ENCODE measurements at places on chromosomes 11 and 22.

- no peak for DNase-seq
Measured at GRCh38 chr11:6253197-6253596, 6.4 kb upstream of the CCKBR start.

DNA sequence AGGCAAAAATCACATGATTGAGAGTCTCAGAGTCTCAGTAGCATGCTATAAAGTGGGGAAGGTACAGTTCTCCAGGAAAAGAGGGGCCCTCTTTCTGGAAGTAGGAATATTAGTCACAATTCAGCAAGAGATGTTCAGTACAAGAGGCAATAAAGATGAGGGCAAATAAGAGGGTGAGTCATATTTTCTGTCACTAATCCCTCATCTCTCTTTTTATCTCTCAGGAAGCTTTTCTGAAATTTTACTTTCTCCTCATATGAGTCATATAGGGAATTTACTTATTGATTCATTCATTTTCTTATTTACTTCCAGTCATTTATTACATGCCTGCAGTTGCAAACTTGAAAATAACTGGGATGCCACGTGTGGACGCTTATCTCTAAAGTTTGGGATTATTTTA, 3.4 kb upstream of the NXPE1 start:
- DNase-seq: no peak

DNA sequence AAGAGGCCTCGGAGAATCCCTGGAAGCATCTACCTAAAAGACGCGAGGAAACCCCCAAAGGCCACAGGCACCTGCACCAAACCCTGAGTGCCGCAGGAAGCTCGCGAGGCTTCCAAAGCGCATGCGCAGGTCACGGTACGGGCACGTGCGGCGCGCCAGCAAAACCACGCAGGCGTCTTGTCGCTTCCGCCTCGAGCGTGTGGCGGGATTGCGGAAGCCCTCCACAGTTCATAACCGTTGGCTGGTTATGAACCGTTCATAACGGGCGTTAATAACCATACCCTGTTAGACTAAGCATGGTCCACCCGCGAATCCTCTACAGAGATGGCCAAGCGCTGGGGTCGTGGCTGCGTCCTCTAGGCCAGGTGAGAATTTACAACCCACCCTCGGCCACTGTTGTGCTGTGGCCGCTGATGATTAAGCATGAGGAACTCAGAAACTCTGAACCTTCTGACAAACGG, 46.4 kb downstream of the MORC2 start:
- no peak for DNase-seq

DNA sequence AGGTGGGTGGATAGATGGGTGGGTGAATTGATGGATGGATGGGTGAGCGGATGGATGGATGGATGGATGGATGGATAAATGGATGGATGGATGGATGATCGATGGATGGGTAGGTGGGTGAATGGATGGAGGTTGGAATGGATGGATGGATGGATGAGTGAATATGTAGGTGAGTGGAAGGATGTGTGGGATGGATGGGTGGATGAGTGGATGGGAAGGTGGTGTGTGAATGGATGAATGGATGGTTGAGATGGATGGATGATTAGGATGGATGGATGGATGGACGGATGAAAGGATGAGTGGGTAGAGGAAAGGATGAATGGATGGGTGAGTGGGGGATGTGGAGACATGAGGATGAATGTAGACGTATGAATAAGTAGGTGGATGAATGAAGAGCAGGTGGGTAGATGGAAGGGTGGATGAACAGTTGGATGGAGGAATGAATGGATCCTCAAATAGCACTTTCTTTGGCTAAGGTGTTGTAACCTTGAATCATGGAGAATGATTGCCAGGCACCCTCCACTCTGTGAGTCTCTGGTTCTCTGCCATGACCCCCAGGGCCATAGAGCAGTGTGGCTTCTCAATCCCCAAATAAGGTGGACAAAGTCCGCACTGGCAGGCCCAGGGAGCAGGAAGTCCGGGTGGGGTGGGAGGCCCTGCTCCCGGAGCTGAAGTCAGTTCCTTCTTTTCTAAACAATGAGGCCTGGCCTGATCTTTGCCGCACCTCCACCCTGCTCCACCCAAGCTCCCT, 36.9 kb downstream of the IGF2 start:
- DNase-seq: no peak

DNA sequence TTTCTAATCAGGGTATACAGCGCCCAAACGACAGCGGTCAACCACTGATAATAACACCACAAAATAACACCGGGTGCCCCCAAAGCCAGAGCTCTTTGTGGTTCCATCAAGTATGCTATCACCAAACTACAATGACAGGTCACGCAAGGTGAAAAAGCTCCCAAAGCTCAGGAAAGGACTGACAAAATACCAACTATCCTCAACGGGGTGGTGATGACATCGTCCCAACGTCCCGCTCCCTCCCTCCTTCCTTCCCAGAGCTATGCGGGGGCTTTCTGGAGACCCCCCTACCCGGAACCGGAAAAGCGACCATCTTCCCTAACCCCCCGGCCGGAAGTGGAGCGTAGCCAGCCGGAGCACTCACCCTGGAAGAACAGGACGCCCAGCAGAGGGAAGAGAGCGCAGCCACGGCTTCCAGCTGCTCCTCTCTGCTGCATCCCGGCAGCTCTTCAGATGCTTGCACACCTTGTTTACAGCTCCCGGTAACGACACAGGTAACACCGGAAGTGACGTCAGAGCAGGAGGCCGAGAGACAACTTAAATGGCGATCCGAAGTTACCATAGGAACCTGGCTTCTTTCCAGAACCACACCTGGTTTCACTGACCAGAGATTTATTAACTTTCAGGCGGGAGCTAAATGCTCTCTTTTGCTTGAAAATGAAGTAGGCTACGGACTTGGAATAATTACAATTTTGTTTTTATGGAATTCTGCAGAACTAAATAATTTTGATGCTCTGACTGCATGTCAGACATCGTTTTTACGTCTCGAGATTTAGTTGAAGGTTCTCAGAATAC, at the start of gene MPZL3:
Gene MPZL3, minus strand, starts transcription at position 508 of the 795 bp plus-strand sequence. Its CDS starts 71 bp downstream, at position 437.
- no peak for DNase-seq

- no peak for DNase-seq
Measured at GRCh38 chr11:120738516-120739046, 227.0 kb downstream of the GRIK4 start.

- no peak for DNase-seq
Measured at GRCh38 chr22:40036591-40037225, 42.0 kb downstream of the FAM83F start.

GRCh38 chr11:95057959-95058358, 8.7 kb downstream of the KDM4F start:
- no peak for DNase-seq

DNA sequence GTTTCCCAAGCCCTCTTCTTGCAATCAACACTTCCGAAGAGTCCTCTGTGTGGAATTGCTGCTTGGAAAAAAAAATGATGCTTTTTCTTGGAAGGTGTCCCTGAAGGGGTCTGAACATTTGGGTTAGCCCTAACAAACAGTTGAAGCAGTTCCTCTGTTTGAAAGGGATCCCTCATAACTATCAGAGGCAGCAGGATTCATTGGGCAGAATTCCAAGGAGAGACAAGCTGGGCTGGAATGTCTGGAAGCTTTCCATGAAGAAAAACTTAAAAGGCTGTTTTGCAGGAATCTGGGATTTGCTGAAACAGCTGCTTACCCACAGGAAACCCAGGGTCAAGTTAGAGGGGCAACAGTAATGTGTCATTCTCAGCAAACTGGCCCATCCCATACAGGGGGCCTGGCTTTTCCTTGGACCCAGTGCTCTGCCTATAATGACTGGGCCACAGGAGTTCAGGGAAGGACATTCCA, 3.1 kb downstream of the CSNK2A3 start:
- DNase-seq: peak; percentile 45

DNA sequence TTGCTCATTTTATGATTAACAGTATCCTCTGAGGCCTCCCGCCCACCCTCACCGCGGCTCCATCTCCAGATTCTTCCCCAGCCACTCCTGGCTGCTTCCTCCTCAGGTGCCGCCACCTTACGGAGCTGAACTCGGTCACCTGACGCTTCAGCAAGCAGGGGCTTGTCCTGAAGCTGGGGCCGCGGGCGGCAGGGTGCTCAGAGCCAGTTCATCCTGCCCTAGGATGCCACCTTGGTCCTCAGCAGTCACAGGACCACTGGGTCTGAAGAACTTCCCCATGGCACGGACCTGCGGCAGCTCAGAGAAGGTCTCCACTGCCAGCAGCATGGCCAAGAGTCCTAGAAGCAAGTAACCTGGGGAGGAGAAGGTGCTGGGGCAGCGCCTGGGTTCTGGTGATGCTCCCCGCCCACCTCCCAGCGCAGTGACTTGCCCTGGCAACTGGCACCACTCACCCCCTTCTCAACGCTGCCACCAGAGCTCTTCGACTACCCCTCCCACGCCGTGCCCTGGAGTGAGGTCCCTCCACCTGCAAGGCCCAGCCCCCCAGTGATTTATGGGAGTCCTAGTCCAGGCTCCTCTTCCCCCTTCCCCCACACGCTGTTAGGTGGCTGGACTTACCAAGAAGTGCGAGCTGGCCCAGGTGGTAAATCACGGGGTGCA, 2.6 kb downstream of the KCNK7 start:
- DNase-seq: no peak

DNA sequence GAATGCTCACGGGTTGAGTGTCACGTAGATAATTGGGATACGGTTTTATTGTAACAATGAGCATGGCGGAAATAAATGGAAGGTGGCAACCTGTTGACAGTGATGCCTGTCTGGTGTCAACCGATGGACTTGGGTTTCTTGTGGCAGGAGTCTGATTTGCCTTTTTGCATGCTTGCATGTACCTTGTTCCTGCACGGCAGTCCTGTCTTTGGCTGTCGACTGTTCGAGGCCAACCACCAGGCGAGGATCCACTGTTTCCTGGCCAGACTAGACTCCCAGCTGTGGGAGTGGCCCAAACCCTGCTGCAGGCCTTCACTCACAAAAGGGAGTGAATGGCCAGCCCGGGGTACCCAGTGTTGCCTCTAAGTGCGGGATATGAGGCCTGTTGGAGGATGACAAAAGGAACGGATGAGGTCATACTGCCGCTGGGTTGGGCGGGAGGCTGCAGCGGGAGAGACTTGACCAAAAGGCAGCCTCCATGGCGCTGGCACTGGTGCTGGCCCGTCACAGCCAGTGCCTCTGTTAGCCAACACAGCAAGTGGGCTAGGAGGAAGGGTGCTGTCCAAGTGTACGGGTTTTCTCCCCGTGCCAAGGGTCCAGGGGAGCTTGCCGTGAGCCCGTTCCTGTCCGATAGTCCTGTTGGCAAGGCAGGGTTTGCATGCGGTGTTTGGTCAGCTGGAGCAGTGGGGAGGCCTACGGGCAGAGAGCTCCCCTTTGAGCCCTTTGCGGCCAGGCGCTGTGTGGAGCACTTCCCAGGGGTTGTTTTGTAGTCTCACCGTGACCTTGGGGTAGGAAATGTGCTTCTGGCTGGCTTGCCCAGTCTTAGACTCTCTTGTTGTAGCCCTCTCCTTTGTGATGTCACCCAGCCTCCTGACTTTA, 974 bp downstream of the DGCR8 start:
- no peak for DNase-seq

- no peak for DNase-seq
Measured at GRCh38 chr11:134202661-134203060, 21.1 kb downstream of the NCAPD3 start.

GRCh38 chr11:8100605-8101004, 19.6 kb downstream of the TUB start:
- DNase-seq: no peak

DNA sequence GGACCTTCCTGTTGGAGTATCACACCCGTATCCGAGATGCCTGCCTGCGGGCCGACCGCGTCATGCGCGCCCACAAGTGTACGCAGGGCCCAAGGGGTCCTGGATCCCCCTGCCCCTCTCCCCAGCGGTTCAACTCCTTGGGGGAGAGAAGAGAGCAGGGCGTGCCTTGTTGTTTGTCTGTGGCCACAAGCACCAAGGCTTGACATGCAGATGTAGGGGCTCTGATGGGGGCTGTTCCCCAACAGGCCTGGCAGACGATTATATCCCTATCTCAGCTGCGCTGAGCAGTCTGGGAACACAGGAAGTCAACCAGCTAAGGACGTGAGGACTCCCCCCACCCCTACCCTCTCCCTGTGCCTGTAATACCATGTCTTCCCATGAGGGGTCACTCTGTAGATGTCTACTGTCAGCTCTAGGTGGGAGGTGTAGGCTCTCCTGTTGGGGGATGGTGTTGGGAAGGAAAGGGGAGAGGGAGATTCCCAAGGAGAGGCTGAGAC, 6.8 kb downstream of the CFL1 start:
- DNase-seq: no peak

DNA sequence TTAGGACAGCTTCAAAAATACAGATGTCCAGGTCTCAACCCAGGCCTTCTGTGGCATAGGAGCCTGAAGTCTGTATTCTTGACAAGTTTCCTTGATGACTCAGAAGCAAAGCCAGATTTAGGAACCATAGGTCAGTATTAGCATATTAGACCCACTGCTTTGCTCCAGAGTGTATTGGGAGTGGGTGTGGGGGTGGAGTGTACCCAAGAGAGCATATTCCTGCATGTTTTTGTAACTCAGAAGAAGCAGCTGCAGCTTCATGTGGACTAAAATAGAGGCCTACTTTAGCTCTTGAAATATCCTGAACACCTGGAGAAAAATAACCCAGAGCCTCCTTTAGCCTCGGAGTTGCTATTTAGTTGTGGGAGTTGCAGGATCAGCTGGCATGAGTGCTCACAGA, 106.7 kb downstream of the CCDC81 start:
- DNase-seq: no peak

DNA sequence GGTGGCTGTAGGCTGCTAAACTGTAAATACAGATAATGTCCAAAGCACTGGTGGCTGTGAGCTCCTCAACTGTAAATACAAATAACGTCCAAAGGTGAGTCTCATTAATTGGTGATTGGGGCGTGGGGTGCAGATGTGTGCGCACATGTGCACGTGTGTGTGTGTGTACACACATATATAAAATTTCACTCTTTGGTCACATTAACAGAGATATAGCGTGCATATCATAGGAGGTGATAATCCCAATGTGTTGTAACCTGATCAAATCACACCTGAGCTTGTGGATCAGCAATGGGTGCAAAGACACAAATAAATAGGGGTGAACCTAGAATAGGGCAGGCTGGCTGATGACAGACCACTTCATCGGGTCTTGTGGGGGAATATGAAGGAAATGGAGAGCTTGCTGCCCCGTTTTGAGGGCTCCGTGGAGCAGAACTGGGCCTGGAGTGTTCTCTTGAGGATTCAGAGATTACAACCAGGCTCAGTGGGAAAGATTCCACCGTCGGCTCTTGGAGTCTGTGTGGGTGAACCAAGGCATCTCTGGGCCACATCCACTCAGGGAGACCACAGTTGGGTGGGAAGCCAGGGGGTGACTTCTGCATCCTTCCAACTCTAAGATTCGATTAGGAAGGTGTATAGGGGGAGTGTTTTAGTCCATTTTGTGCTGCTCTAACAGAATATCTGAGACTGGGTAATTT, 24.9 kb upstream of the OSBPL5 start:
- no peak for DNase-seq

- no peak for DNase-seq
Measured at GRCh38 chr11:60987577-60988277, 16.2 kb downstream of the CD6 start.

All from glomerular endothelial cell (primary cell).